ENCODE measurements at places on chromosomes 6 and 20. TPM values are rescaled to one million over a fixed set of nuclear protein-coding genes. Genes with fewer than 3 reads are reported as not detected.
A peak's percentile ranks its signal among the peaks of the same experiment; 100 is the strongest.

DNA sequence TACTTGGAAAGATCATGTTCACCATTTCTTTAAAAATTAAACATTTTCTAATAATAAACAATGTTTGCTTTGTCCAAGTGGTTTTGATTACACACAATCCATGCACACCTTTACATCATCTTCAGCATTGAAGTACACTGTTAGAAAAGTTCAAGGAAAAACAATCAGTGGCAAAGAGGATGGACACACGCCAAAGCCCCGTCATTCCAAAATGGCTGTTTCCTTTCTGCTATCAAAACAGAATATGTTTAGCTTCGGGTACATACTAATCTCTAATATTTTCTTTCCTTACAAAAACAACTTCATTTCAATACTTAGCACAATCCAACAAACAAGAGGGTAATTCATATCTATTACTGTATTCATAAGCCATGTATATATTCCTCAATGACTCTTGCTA, 24.5 kb downstream of the REPS1 start:
- no peaks in the 10 kb centered on the region for H3K27me3 ChIP-seq
- H3K27ac ChIP-seq = no peak overlapping the region
- H3K4me3 ChIP-seq = no peak overlapping the region
- H3K4me1 ChIP-seq = no peaks in the 10 kb centered on the region

DNA sequence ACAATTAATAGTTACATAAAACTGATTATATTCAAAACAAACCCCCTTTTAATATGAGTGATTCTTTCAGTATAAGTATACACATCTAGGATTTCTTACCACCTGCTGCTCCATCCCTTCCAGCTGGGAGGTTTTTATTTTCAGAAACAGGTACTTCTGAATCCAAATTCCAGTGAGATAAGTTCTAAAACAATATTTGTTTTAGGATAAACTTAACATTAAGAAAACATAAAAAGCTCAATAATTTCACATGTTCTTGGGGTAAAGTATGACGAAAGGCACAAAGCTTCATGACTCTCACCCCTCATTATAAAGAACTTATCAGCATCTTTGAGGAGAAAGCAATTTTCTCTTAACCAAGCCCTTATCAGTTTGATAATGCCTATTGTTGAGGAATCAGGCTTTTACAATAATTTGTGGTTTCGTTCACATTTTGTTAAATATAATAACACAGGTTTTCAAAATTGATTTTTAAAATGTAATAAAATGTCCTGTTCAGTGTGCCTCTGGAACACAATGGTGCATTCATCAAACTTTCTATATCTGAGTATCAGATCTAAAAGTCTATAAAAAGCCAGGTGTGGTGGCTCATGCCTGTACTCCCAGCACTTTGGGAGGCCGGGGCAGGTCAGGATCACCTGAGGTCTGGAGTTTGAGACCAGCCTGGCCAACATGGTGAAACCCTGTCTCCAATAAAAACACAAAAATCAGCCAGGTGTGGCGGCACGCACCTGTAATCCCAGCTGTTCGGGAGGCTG, 4.3 kb downstream of the FAM217A start:
- no peaks in the 10 kb centered on the region for H3K36me3 ChIP-seq
- DNase-seq = no peak
- no peak overlapping the region for H3K27ac ChIP-seq
- no peaks in the 10 kb centered on the region for H3K4me1 ChIP-seq
- H3K27me3 ChIP-seq = no peaks in the 10 kb centered on the region

DNA sequence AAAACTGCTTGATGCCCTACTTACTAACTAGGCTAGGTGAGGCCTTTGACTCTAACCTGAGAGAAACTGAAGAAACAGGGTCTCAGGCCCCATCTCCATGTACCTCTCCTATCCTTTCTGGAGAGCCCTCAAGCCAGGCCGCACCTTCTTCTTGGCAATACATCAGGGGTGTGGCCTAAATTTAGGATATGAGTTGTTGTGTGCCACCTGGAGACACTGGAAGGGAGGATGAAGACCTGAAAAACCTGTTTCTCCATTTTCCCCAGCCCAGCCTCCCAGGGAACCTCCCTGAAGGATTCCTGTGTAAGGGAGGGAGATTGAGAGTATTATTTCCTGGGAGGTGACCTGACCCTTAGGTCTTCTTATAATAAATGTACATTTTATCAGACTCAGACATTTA, 3.1 kb downstream of the LY6G6D start:
- DNase-seq = no peak
- no peaks in the 10 kb centered on the region for H3K27me3 ChIP-seq
- no peak overlapping the region for H3K27ac ChIP-seq
- no peak overlapping the region for H3K4me3 ChIP-seq
- no peaks in the 10 kb centered on the region for H3K36me3 ChIP-seq

DNA sequence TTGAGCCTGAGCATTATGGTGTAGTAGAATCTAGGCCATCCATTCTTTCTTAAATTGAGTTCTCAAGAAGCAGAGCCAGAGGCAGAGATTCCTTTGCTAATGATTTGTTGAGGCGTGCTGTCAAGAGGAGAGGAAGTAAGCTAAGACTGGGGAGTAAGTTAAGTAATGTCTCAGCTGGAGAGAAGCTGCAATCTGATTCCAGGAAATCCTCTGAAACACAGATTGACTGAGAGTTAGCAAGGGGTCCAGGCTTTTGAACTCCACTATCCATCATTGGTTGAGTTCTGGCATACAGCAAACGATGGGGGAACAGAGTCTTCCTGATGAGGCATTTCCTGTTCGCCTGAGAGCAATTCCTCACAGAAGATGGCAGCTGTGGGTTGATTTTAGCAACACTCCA, 207.4 kb upstream of the RAB32 start:
- H3K4me1 ChIP-seq = no peaks in the 10 kb centered on the region
- DNase-seq = no peak
- H3K4me3 ChIP-seq = no peak overlapping the region
- H3K27me3 ChIP-seq = no peaks in the 10 kb centered on the region
- H3K27ac ChIP-seq = no peak overlapping the region

- no peak for DNase-seq
- 0 out of 2 replicates have a peak, but pooled peaks cover 3% of the 10 kb centered on the region for H3K4me1 ChIP-seq
- no peaks in the 10 kb centered on the region for H3K27me3 ChIP-seq
Observed at GRCh38 chr20:36519012-36519719, 22.2 kb upstream of the MYL9 start.

GRCh38 chr6:142469220-142469619, 167.4 kb downstream of the ADGRG6 start:
- no peaks in the 10 kb centered on the region for H3K4me1 ChIP-seq
- H3K27ac ChIP-seq = no peak overlapping the region
- no peak for DNase-seq

- DNase-seq = no peak
- no peaks in the 10 kb centered on the region for H3K4me1 ChIP-seq
- no peak overlapping the region for H3K27ac ChIP-seq
- no peak overlapping the region for H3K4me3 ChIP-seq
Observed at GRCh38 chr20:13816757-13817156, 31.9 kb downstream of the NDUFAF5 start.

DNA sequence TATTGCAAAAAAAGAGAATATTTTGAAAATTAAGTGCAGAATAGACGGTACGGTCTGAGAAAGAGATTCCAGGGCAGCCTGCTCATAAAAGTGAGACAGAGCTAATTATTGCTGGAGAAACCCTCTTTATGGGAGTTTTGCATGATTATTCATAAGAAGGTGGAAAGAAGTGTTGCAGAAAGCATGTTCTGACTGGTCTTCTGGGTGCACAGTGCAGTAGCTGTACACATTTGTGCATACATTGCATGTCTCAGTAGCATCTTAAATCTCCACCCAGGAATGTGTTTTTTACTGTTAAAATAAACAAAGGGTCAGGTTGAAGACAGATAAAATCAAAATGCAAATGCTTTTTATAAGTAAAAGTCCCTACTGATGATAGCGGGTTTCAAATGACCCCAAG, 1813.6 kb upstream of the DEFB115 start:
- no peaks in the 10 kb centered on the region for H3K27me3 ChIP-seq
- H3K4me1 ChIP-seq = no peaks in the 10 kb centered on the region
- H3K4me3 ChIP-seq = no peak overlapping the region
- H3K27ac ChIP-seq = no peak overlapping the region

DNA sequence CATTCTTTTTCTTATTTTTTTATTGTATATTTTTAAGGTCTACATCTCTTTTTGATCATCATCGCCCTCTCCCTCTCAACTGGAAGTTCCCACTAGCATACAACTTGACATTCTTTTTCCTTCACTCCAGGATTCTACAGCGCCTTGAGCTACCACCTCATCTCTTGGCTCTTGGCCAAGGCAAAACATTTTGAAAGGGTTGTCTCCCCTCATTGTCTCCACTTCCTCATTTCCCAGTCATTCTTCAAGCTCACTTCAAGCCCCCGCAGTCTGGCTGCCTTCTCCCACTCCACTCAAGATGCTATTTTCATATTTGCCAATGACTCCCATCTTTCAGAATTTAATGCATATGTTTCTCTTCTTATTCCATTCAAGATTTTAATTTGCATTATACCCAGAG, 63.0 kb downstream of the OPN5 start:
- DNase-seq = no peak
- no peaks in the 10 kb centered on the region for H3K4me1 ChIP-seq
- no peak overlapping the region for H3K4me3 ChIP-seq
- no peak overlapping the region for H3K27ac ChIP-seq
- H3K27me3 ChIP-seq = no peaks in the 10 kb centered on the region

GRCh38 chr6:151716526-151716932, 91.0 kb upstream of the ESR1 start:
- H3K27ac ChIP-seq = no peak overlapping the region
- no peaks in the 10 kb centered on the region for H3K4me1 ChIP-seq
- no peak for DNase-seq
- H3K36me3 ChIP-seq = no peaks in the 10 kb centered on the region

- no peaks in the 10 kb centered on the region for H3K27me3 ChIP-seq
- no peaks in the 10 kb centered on the region for H3K36me3 ChIP-seq
- peak; percentile 62 for DNase-seq
- H3K4me1 ChIP-seq = peaks cover 24% of the 10 kb centered on the region
- peak overlapping the region; percentile 31 for H3K4me3 ChIP-seq
Observed at GRCh38 chr6:45710304-45710821, 305.3 kb downstream of the CLIC5 start.

GRCh38 chr20:54268941-54269340, 61.1 kb downstream of the PFDN4 start:
- no peaks in the 10 kb centered on the region for H3K27me3 ChIP-seq
- DNase-seq = no peak
- no peak overlapping the region for H3K27ac ChIP-seq
- no peaks in the 10 kb centered on the region for H3K36me3 ChIP-seq
- no peak overlapping the region for H3K4me3 ChIP-seq
- no peaks in the 10 kb centered on the region for H3K4me1 ChIP-seq

DNA sequence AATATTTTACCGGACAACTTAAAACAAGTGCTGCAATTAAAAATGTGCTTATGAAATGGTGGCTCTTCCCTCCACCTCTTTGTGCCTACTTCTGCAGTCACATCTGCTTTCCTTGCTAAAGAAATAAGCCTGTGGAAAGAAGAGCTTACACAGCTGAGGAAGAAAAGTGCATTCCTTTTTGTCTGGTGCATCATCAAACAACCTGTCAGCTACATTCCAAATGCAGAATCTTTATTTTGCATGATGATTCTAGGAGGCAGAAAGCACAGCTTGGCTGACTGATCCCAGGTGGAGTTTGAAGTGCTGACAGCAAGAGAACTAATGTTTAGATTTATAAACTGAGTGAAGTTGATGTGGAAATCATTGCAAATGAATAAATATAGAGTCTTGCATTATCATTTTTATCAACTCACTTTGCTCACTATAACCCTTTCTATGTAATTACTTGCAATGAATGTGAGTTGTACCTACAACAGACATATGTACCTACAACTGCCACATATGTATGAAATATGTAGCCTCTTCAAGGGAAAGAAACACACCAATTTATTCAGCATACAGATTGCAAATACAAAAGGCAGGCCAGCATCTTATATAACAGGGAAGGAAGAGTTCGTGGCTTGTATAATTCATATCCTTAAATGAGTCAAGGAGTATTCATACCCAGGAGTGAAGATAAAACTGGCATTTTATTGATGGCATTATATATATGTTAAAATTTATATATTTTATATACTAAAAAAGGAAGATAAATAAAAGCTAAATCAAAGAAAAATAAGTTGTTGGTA, 223.4 kb upstream of the MCHR2 start:
- DNase-seq = no peak
- no peaks in the 10 kb centered on the region for H3K27me3 ChIP-seq
- H3K4me1 ChIP-seq = no peaks in the 10 kb centered on the region
- H3K4me3 ChIP-seq = no peak overlapping the region
- no peak overlapping the region for H3K27ac ChIP-seq
- H3K36me3 ChIP-seq = no peaks in the 10 kb centered on the region

- H3K27ac ChIP-seq = no peak overlapping the region
- H3K4me3 ChIP-seq = no peak overlapping the region
- peaks cover 2% of the 10 kb centered on the region for H3K27me3 ChIP-seq
- no peaks in the 10 kb centered on the region for H3K4me1 ChIP-seq
- no peaks in the 10 kb centered on the region for H3K36me3 ChIP-seq
Observed at GRCh38 chr20:38685853-38686473, 38.3 kb upstream of the SLC32A1 start.

DNA sequence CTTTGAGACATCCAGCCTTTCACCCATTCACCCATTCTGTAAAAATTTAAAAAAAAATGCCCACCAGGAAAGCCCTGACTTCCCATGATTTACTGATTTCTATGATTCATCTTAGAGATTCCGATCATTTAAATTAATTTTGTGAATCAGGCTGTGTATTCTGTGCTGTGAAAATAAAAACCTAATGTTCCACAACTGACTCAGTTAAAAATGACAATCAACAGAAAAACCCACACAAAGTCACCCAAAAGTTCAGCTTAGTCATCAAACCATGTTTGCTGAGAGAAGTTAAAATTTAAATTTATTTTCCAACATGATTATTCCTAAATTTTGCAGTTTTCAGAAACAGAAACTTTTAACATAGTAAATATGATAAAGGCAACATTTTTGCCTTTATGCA, 509.9 kb downstream of the TENT5A start:
- H3K4me3 ChIP-seq = no peak overlapping the region
- no peak for DNase-seq
- H3K27me3 ChIP-seq = no peaks in the 10 kb centered on the region
- no peak overlapping the region for H3K27ac ChIP-seq
- H3K36me3 ChIP-seq = no peaks in the 10 kb centered on the region

TMEM14A gene
- 81.7 TPM for polyA plus RNA-seq

MCM3 gene
- polyA plus RNA-seq = 231 TPM

SRMS gene
- polyA plus RNA-seq = not detected

BTN1A1 gene
- 1.4 TPM for polyA plus RNA-seq

SLC22A1 gene
- not detected for polyA plus RNA-seq

MUC22 gene
- polyA plus RNA-seq = 0.03 TPM

TCF21 gene
- not detected for polyA plus RNA-seq

ULBP2 gene
- 0.16 TPM for polyA plus RNA-seq

All from GM12878 (cell line).